ENCODE measurements at places on chromosomes 7 and 10. TPM values are rescaled to one million over a fixed set of nuclear protein-coding genes. Genes with fewer than 3 reads are reported as not detected.

DNA sequence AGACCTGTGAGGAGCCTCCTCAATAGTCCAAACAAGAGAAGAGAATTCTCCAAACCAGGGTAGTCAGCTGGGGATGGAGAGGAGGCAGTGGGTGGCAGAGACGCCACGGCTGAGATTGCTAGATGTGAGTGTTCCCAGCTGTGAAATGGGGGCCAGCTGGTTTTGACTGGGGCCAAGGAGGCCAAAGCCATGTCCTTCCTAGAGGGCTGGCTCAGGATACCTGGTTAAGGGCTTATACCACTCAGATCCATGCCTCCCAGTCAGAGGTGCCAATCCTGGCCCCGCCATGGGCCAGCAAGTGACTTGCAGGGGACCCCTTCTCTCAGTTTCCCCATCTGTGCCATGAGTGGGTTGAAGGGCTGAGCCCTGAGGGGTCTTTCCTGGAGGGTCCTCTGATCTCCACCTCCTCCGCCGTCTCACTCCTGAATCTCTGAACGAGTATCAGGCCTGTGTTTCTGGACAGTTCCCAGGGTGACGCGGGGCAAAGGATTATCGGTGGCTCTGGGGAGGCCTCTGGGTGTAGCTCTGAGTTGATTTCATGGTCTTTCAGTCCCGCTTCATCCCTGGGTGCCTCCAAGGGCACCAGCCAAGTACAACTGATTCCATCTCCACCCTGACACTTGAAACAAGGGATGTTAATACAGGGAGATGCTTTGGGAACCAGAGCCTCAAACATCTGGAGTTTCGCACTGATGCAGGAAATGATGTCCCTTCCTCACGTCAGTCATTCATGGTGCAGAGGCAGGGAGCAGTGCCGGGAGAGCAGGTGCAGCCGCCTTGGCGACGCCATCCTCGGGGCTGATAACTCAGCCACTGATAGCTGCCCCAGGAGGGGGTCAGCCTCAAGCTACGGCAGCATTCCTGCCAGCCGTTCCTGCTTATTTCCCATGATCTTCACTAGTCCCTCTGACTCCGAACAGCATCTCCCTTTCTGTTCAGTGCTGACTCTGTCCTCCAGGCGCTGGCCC, 126.7 kb downstream of the RGS10 start:
- DNase-seq, result no peak

The FBXL13 gene
- total RNA-seq, result 1.4 TPM

GRCh38 chr7:85175217-85175616, 11.6 kb downstream of the SEMA3D start:
- no peak for DNase-seq

The BLNK gene
- total RNA-seq, result 0.43 TPM

The POU6F2 gene
- 0.20 TPM for total RNA-seq

The ZNF365 gene
- 0.58 TPM for total RNA-seq

The NEUROD6 gene
- not detected for total RNA-seq

The OR2A1 gene
- total RNA-seq, result 0.06 TPM

The SFMBT2 gene
- 52.4 TPM for total RNA-seq

GRCh38 chr10:19826712-19827111, 10.5 kb downstream of the PLXDC2 start:
- no peak for DNase-seq

DNA sequence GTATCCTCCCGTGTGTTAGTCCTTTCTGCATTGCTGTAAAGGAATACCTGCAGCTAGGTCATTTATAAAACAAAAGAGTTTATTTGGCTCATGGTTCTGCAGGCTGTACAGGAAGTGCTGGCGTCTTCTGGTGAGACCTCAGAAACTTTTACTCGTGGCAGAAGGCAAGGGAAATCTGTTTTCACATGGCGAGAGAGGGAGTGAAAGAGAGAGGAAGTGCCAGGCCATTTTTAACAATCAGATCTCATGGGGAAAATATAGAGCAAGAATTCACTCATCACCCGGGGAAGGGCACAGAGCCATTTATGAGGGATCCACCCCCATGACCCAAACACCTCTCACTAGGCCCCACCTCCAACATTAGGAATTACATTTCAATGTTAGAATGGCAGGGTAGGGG, 952.2 kb downstream of the CNTNAP2 start:
- no peak for DNase-seq

The PPP1R9A gene
- 0.06 TPM for total RNA-seq

The MYOZ1 gene
- total RNA-seq, result not detected

DNA sequence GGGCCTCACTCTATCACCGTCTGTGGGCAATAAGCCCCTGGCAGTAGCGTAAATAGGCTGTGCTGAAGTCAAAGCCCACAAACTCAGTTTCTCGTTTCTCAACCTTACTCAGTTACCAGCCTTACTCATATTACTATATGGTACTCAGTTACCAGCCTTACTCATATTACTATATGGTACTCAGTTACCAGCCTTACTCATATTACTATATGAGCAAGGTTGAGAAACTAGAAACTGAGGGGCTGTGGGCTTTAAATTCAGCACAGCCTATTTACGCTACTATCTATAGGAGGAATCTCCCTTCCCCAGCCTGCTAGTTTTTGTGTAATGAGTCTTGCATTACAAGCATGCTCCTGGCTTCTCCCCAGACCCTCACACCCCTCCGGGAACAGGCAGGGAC, 35.4 kb downstream of the CCDC3 start:
- DNase-seq, result no peak

- DNase-seq, result no peak
Measured at GRCh38 chr7:107957436-107957835, 45.5 kb downstream of the LAMB1 start.

GRCh38 chr7:133672866-133673265, 420.0 kb downstream of the EXOC4 start:
- DNase-seq, result no peak

GRCh38 chr10:64690194-64690593, 1169.0 kb downstream of the REEP3 start:
- no peak for DNase-seq

DNA sequence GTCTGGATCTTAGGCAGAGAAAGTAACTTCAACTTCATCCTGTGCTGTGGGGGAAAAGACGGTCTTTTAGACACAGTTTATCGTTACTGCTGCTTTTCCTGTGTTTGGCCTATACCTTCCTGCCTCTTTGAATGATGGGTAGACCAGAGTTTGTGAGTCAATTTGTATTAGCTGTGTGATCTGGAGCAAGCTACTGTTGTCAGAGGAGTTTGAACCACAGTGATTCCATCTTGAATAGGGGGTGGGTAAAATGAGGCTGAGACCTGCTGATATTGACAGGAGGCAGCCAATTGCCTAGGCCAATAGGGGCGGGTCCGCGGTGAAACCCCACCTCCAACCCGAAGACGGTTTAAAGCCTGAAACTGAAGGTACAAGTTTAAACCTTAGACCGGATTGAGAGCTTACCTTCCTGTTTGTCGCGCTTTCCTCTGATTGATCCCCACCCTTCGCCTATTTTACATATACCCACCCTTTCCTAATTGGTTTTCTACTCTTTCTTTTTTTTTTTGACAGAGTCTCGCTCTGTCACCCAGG, 35.8 kb upstream of the EIF4H start:
- no peak for DNase-seq

GRCh38 chr7:83270407-83270806, 107.7 kb upstream of the PCLO start:
- no peak for DNase-seq

- no peak for DNase-seq
Measured at GRCh38 chr7:120941064-120941463, 9.5 kb upstream of the ING3 start.
